ENCODE measurements at places on chromosomes 13 and 19.

- DNase-seq = peak; percentile 84
Measured at GRCh38 chr13:46288570-46289259, 77.0 kb downstream of the LRRC63 start.

DNA sequence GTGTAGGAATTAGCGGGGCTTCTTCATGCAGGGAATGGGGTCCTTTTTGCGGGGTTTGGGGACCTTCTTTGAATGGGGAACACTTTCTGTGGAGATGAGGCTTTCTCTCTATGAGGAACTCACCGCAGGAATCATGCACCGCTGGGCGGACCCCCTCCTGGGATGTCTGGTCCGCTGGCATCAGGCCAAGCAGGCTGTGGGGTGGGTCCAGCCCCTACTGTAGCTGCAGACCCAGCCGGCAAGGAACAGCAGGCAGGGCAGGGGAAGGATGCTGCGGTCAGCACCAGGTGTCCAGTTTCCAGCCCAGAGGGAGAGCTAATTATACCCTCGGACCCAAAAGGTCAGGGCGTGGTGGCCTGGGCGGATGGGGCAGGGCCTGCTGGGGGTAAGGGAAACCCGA lies 1.8 kb downstream of the MYBPC2 start:
- DNase-seq = no peak

- DNase-seq = no peak
Measured at GRCh38 chr13:73598020-73598712, 536.0 kb downstream of the KLF12 start.

DNA sequence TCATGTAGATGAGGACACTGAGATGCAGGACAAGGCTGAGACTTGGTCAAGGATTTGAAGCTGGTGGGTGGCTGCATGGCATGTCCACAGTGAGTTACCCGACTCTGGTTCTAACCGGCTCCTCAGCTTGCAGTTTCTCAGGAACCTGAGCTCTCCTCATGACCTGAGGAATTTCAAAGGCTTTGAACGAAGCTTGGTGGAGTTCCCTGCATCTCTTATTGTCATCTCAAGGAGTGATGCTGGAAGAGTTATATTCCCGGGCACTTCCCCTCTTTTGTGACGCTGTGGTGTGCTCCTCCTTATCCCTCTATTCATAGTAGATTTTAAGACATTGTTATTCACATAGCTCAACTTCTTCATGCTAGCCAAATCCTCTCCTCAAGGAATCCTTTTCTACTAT lies 500.1 kb upstream of the HTR2A start:
- DNase-seq = no peak

DNA sequence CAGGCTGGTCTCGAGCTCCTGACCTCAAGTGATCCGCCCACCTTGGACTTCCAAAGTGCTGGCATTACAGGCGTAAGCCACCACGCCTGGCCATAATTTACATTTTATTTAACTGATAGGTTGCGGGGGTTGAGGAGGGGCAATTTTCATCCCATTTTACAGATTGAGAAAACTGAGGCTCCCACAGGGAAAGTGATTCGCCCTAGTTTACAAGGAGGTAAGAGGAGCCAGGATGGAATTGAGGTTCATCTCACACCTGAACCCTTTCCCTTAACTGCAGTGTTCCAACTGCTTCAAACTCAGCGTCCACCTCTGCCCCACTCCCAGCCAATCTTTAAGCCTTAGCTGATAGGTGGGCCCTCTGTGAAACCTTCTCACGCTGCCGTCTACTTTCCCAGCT lies 4.0 kb upstream of the NAPA start:
- DNase-seq = no peak

- DNase-seq = no peak
Measured at GRCh38 chr13:73462241-73462640, 403.4 kb downstream of the KLF5 start.

- no peak for DNase-seq
Measured at GRCh38 chr13:94088742-94089141, 390.7 kb downstream of the DCT start.

DNA sequence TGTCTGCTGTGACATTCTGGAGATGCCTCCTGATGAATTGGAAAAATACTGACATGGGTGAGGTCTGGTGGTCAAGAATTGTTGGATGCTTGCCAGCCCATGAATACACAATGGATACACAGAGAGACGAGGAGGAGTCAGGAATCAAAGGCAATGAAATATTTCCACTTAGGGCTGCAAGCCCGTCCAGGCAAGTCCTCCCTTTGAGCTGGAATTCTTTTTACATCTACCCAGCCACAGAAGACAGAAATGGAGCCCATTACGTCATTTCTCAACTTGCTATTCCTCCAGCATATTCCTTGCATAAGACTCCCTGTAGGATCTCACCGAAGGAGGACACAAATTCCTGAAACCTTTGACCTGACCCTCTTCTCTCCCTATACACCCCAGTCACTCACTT lies 15.7 kb upstream of the IGFL4 start:
- DNase-seq = no peak

DNA sequence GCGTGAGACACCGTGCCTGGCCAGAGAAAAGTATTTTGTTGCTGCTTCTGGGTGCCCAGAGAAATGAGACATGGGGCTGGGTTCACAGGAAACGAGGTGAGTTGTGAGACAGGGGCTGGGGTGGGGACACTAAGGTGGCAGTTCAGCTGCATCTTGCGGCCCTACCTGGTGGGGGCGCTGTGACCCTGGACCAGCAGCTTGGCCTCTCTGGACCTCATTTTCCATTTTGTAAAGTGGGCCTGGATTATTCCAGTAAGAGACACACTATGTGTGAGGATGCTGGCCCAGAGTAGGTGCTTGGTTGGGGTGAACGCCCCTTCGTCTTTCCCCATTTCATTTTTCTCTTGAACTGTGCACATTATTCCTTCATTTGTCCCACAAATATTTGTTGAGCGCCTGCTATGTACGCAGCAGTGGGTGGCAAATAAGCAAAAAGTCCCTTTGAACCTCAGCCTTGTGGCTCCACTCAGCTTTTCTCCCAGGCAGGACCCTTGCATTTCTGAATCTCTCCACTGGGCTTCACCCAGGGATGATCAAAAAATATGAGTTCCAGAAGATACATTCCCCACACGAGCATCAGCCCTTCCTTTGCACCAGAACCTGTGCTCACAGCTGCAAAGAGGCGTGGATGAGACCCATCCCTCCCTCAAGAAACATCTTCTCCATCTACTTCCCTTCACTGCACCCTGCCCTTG lies 26.6 kb upstream of the OR10H1 start:
- DNase-seq = no peak

DNA sequence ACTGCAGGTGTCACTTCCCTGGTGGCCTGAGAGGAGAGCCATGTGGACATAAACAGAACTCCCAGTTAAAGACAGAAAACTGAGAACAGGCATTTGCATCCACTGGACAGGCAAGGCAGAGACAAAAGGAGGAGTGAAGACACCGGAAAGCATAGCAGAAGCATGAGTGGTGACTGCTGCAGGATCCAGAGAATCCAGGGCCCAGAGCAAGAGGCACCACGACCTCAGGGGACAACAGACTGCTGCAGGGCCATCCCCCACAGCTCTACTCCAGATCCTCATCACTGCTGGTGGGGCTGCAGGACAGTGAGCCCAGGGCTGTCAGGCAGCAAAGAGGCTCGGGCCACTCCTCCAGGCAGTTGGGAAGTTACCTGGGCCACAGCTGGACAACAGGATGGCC lies 14.5 kb upstream of the ISYNA1 start:
- no peak for DNase-seq

DNA sequence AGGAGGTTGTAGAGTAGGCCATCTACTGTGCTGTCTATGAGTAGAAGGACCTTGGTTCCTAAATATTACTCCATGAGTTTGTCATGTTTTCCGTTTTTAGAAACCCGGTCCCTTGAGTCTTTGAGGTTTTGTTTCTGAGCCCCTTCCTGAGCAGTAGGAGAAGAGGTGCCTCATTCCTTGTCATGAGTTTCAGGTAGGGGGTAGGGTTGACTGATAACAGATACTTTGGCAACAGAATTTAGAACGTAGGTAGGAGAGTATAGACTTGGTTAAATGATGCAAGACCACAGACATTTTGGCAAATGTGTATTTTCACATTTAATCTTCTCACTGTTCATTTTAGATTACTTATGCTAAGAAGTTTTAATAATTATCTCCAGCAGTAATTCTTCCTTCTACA lies 24.6 kb downstream of the LMO7 start:
- DNase-seq = no peak

DNA sequence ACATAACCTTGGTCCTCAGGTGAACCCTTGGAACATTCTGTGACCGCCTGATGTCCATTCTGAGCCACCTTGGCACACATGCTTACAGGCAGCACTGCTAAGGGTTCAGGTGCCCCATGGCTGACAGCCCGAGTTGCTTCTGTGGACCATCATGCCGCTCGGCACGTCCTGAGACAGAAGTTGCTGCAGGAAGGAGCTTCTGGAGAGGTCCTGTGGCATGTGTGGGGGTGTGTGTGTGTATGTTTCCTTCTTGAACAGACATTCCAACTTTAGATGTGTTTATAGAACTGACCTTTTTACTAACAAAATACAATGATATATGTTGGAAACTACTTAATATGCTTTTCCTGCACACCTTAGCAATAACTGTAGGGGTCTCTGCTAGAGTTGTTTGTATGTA lies 4.8 kb upstream of the C1QTNF9 start:
- no peak for DNase-seq

- DNase-seq = peak; percentile 64
Measured at GRCh38 chr19:3162418-3163229, 15.9 kb upstream of the S1PR4 start.

DNA sequence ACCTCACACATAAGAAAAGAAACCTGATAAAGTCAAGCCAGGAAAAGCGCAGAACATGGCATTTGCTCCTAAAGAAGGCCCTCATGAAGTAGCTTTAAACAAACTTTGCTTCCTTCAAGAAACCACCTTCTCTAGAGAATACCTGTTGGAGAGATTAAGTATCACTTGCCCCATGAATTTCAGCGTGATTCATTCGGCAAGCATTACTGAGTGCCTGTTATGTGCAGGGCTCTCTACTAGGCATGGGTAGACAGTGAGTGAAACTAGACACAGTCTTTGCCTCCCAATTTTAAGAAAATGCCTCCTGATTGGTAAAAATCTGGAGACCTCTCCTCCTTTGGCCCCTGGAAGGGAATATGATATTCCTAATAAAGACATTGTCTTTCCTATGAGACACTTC lies 475.8 kb upstream of the NBEA start:
- DNase-seq = no peak

DNA sequence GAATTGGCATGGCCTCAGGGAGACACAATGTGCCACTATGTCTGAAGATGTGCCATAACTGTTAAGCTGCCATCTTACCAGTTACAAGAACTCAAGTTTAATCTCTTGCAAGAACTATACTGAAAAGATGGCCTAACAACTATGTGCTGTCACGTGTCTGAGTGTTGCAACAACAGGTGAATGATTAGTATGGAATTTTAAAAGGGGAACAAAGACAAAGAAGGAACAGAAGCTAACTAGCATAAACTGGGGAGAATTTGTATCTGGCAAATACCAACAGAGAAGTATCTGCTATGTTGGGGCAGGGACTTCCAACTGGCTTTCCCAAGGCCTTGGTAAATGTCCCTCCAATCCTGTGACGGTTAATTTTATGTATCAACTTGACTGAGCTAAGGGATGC lies 11.5 kb upstream of the ACOD1 start:
- DNase-seq = no peak

DNA sequence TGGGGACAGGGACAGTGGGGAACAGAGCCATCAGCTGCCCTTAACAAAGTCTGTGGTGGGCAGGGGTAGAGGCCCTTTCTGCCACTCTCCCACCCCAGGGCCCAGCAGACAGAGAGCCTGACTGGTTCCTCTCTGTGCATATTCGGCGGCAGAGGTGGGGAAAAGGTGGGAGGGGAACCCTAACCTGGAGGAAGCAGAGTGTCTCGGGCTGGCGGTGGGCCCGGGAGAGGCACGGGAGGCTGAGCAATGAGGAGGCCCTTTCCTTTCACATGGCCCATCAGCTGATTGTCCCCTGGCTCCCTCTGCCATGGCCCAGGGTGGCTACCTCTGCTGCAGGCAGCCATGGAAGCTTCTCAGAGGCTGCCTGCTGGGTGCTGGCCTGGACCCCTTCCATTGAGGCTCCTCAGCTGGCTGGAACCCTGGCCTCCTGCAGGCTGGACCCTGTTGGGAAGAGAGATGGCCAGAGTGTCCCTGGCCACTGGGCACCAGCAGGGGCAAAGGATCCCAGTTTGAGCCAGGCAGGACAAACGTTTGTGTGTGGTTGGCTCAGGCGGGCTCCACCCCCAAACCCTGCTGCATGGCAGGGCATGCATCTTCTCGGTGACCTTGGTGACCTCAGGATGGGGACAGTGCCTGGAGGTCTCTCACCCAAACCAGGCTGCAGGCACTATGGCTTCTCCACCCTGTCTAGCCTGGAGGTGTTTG lies 202.8 kb upstream of the ZNF536 start:
- no peak for DNase-seq

DNA sequence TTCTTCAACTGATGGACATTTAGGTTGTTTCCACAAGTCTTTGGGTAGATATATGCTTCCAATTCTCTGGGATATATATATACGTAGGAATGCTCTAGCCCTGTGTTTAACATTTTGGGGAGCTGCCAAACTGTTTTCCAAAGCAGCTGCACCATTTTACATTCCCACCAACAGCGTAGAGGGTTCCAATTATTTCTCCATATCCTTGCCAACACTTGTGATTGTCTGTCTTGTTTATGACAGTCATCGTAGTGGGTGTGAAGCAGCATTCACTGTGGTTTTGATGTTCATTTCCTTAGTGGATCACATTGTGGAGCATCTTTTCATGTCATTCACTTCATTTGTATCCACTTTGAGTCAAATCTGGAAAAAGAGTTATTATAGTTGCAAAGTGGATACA lies 4.7 kb upstream of the CBLC start:
- DNase-seq = no peak

- peak; percentile 60 for DNase-seq
Measured at GRCh38 chr13:100694722-100695508, 20.3 kb upstream of the TMTC4 start.

GRCh38 chr19:53463263-53463662 lies 4.3 kb upstream of the ZNF813 start:
- peak; percentile 42 for DNase-seq

DNA sequence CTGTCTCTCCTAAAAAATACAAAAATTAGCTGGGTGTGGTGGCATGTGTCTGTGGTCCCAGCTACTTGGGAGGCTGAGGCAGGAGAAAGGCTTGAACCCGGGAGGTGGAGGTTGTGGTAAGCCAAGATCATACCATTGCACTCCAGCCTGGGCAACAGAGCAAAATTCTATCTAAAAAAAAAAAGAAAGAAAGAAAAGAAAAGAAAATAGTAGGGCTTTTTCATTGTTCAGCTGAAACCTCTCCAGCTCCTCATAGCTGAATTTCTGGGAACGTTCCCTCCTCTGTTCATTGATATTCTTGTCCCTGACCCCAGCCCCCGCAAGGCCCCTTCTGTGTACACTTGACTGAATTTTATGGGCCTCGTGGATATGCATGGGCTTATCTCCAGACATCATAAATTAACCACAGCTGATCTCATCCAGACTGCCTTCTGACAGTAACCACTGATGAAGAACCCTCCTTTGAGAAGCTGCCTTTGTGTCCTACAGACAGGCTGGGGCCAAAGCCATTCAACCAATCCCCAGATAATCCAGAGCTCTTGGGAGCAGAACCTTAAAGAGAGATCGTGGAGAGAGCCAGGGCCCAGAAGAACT lies at the start of gene ELSPBP1:
Gene ELSPBP1, plus strand, starts transcription at position 424 of the 594 bp plus-strand sequence. CDS start 14,036 bp downstream, outside the sequence.
- peak; percentile 71 for DNase-seq
